ENCODE measurements at places on chromosomes 4 and X.

GRCh38 chrX:43002526-43003203, 224.7 kb upstream of the PPP1R2C start:
- DNase-seq = peak; percentile 37

- DNase-seq = no peak
These were observed 68.0 kb upstream of the TMEM164 start for GRCh38 chrX:109934935-109935334.

DNA sequence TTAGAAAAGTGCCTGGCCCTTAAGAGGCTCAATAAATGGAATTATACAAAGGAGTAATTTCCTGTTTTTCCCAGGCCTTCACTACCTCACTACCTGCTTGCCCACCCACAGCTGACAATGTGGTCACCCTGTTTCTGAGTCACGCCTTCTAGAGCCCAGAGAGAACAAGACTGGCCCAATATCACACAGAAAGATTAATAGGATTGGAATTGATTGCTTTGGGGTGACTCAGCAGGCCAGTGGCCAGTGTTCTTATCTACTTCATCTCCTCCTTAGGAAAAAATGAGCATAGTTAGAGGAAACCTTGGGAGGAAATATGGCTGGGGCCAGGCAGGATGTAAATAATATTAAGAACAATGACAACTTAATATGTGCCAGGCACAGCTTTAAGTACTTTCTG, 4.5 kb upstream of the FGF16 start:
- DNase-seq = peak; percentile 1

- no peak for DNase-seq
These were observed 71.3 kb upstream of the LDB2 start for GRCh38 chr4:16969696-16970135.

- DNase-seq = no peak
These were observed 39.6 kb downstream of the SMAD1 start for GRCh38 chr4:145521282-145521681.

DNA sequence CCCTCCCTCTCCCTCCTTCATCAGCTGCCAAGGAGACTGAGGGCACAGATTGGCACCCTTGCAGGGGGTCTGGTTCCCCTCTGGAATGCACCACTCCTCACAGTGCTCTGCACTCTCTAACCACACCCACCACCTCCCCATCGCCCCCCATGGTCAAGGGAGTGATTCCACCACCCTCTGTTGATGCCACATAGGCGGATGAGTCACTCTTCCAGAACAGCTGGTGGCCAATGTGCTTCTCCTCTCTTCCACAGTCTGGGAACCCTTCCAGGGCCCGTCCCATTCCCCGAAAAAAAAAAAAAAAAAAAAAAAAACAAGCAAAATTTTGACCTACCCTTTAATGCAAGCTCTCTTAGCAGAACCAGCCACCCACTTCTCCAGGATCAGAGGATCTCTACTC, 341.3 kb upstream of the KLF3 start:
- no peak for DNase-seq

DNA sequence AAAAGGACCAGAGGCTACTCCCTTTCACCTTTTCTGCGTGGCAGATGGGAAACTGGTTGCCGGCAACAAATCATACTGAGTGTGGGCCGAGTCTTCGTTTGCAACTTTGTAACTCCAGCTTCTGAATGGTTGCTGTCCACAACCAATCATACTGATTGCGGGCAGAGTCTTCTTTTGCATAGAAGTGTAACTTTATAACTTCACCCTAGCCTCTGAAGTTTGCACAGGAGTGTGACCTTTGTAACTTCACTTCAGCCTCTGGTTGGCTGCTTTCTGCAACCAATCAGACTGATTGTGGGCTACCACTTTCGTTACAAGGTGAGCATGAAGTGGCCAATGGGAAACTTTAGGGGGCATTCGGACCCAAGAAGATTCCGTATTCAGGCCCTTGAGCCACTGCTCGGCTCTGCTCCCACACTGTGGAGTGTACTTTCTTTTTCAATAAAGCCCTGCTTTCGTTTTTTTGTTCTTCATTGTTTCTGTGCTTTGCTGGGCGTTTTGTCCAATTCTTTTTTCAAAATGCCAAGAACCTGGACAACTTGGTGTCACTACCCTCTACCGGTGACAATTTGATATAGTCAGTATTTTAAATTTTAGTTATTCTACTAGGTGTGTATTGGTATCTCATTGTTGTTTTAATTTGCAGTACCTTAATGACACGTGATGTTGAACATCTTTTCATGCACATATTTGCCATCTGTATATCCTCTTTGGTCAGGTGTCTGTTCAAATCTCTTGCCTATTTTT, 9.0 kb upstream of the PAGE5 start:
- DNase-seq = peak; percentile 28

GRCh38 chrX:115266300-115266699, 23.2 kb upstream of the LUZP4 start:
- peak; percentile 23 for DNase-seq

GRCh38 chr4:13912966-13913365, 285.4 kb upstream of the BOD1L1 start:
- no peak for DNase-seq

DNA sequence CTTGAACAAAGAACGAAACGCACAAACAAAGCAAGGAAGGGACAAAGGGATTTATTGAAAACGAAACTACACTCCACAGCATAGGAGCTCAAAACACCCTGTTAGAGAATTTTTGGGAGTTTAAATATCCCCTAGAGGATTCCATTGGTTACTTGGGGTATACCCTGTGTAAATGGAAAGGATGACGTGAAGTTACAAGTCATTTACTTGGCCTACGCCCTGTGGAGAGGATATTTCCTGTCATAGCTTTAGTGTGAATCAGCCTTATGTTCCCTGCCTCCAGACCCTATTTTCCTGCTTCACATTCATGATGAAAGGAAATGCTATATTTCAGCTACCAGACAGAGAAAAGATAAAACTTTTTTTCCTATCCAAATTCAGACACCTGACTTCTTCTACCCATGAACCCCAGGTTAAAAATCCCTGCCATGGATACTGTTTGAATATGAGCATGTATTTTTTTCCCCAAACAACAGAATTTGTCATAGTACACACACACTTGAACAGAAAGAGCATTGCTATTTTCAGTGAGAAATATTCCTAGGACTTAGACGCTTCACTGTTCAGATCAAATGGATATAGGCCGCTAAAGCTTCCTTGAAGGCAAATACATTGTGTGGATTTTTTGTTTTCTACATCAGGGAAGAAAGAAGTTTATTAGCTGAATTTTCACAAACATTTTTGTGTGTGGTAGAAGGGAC, 20.4 kb downstream of the PIN4 start:
- no peak for DNase-seq

DNA sequence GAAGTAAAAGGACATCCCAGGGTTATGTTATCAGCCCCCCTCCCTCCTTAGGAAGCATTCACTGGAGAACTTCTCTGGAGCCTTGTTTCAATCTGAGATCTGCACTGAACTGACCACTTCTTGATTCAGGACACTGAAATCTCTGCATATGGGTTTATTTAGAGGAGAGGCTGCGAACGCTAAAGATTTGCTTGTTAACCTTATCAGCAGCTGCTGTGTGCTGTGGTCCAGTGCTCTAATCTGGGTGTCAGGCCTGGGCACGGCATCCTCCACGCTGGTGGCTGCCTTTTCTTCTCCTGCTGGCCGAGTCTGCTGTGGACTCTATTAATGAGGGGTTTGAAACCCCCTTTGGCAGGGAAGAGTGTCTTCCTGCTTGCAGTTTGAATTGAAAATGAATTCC, 1094.7 kb upstream of the TENM3 start:
- DNase-seq = peak; percentile 24

- DNase-seq = peak; percentile 58
These were observed 53.1 kb downstream of the RAB28 start for GRCh38 chr4:13430834-13431568.

Data from OCI-M1 (cell line).